ENCODE measurements at places on chromosomes 2 and 18. TPM values are rescaled to one million over a fixed set of nuclear protein-coding genes. Genes with fewer than 3 reads are reported as not detected.
A peak's percentile ranks its signal among the peaks of the same experiment; 100 is the strongest.

- peaks cover 35% of the 10 kb centered on the region for H3K4me1 ChIP-seq
- H3K36me3 ChIP-seq = no peaks in the 10 kb centered on the region
- no peak for DNase-seq
Measured at GRCh38 chr2:101135412-101136296, 15.5 kb downstream of the TBC1D8 start.

DNA sequence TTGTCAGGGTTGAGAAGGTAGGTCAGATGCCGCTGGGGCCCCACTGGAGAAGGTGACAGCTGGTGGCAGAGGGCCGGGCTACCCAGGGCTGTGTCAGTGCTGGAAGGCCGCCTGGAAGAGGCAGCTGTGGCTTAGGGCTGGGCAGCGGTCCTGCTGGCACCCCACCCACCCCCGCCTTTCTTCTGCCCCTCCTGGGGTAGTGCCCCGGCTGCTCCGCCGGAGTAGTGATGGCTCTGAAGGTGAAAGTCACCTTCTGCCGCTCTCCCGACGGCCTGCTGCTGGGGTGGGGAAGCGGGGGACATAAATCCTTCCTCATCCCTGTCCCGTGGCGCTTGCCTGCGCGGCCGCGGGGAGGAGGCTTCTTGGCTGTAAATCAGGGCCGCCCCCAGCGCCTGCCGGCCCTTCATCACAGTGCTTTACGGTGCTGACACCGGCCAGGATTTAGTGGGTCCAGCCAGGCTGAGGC lies 332.2 kb downstream of the DYSF start:
- H3K27ac ChIP-seq = peak overlapping the region; percentile 70
- peaks cover 16% of the 10 kb centered on the region for H3K4me1 ChIP-seq
- no peaks in the 10 kb centered on the region for H3K36me3 ChIP-seq
- H3K27me3 ChIP-seq = no peaks in the 10 kb centered on the region
- peak; percentile 81 for DNase-seq

DNA sequence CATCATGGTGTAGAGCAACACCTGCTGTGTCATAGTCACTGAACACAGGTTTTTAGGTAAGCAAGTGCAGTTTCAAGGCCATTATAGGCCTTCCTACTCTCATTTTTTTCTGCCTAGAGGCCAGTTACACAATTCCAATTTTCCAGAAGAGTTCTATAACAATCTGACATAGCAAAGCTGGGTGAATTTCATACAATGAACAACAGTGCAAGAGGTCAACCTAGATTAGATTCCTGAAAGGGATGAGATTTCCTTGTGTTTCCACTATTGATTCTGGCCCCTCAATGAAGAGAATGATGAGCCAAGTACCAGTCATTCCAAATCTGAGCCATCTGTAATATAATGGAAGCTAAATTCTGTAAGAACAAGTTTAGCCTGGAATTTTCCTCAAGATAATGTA lies 15.3 kb upstream of the CD28 start:
- no peak for DNase-seq
- no peak overlapping the region for H3K4me3 ChIP-seq
- H3K27me3 ChIP-seq = no peaks in the 10 kb centered on the region
- peaks cover 47% of the 10 kb centered on the region for H3K4me1 ChIP-seq

The UGT1A4 gene
- not detected for total RNA-seq

The LBX2 gene
- total RNA-seq = not detected

The ZNF385B gene
- 13.6 TPM for total RNA-seq

The BMP10 gene
- 0.17 TPM for total RNA-seq

The NDUFB3 gene
- 265 TPM for total RNA-seq

The PARD6G gene
- total RNA-seq = 1.1 TPM

The RGPD4 gene
- not detected for total RNA-seq
